ENCODE measurements at places on chromosomes 6 and 20.

GRCh38 chr20:22374066-22374465 is 210.3 kb downstream of the FOXA2 start:
- no peak for DNase-seq

- no peak for DNase-seq
Observed at GRCh38 chr20:44419131-44419844, 56.4 kb upstream of the TTPAL start.

GRCh38 chr6:4513561-4513960 is 262.6 kb upstream of the CDYL start:
- DNase-seq: no peak

DNA sequence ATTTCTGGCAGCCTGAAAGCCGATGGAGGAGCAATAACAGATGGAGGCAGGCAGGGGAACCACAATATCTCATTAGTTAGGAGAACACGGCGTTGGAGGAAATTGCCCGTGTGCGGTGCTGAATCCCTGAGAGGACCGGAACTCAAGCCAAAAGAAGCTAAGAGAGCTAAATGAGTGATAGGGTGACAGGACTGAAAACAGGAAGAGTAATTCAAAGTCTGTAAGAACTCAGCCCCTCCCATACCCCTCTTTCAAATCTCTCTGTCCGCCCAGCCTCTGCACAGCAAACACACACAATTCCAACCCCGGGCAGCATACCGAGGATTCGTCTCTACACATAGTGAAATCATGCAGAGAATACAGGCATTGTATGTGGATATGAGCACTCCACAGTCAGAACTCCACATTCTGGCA is 2.6 kb upstream of the IPCEF1 start:
- DNase-seq: no peak

DNA sequence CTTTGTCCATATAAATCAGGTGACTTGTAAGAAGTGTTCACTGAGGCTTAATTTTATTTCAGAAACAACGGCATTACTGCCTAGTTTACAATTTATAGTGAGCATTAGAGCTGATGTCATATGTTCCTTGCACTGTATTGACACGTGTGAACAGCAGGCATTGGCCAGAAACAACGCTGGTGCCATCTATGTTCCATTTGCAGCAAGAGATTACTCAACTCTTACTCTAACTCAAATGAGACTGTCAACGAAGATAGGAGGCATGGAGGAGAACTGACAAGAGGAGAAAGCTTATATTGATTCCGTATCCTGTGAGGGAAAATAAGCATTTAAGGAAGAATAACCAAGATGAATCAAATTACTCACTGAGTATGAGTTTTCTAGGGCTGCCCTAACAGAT is 48.4 kb downstream of the MTFR2 start:
- DNase-seq: no peak

GRCh38 chr20:50561379-50562078 is 51.3 kb downstream of the PTPN1 start:
- peak; percentile 29 for DNase-seq

DNA sequence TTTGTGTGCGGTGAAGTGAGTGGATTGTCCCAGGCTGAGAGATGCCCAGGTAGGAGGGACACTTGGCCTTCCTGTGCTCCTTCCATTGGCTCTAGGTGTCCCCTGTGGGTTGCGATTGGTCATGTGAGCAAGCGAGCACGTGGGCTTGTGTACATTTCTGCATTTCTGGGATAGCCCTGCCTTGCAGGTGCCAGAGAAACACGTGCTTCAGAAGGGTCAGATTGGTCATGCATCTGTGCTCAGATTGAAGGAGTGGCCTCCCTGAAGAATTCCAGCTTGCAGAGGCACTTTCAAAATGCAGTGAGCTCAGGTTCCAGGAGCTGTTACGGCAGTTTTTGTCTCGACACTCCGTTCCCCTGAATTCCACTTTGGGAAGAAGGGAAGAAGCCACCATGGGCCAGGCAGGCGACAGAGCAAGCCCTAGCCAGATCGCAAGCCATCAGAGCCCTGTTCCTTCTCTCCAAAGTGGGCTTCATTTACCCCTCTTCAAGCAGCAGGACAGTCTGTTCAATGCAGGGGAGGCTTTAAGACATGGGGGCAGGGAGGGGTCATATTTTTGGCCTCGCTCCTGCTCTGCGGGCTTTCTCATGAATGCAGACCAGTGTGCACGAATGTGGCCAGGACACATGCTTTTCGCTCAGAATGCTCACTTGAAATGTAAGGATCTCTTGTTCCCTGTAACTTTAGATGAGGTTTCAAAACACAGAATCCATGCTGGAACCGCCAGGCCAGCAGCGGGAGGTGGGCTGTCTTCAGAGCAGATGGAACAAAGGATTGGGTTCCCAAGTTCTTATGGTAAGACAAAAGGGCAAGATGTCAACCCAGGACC is 78.6 kb upstream of the AKAP12 start:
- DNase-seq: no peak

GRCh38 chr6:151004383-151005024 is 139.0 kb downstream of the MTHFD1L start:
- DNase-seq: no peak

GRCh38 chr20:43284486-43284885 is 94.8 kb upstream of the PTPRT start:
- DNase-seq: no peak

GRCh38 chr6:6176586-6177228 is 143.8 kb downstream of the F13A1 start:
- DNase-seq: no peak

GRCh38 chr6:4256969-4257368 is 121.6 kb upstream of the ECI2 start:
- DNase-seq: no peak

GRCh38 chr6:31355583-31355948 is 1.4 kb downstream of the HLA-B start:
- no peak for DNase-seq

DNA sequence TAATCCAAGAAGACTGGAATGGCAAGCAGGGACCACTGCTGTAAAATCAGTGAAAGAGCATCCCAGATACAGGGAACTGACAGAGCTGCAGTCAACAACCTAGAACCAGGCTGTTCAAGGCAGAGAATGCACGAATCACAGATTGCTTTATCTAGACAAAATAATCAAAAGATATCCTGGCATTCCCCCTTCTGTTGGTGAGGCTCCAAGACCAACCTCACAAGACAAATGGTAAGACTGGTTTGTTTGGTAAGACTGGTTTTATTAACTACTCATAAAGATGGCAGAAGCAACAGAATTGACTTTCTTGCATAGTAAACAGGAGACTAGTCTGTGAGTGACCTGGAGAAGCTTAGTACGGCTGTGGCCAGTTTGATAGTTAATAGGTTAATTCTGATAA is 88.8 kb upstream of the AHI1 start:
- DNase-seq: no peak

- DNase-seq: no peak
Observed at GRCh38 chr6:168128006-168128630, 49.1 kb upstream of the FRMD1 start.

DNA sequence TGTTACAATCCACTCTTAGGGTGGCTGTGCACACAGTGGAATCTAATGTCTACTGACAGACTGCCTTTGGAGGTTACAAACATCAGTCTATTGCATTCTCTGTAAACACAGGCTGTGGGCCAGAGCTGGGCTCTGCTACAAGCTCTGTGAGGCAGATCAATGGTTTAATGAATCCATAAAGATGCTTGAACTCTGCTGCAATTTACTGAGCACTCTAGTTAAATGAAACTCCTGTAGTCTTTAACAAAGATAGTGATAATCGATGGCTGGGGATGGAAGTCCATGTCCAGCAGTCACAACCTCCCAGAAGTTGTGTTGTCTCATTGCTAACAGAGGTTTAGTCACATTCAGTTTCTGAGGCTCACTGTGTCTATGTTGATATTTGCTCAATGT is 50.5 kb downstream of the SOBP start:
- DNase-seq: no peak

- DNase-seq: peak; percentile 50
Observed at GRCh38 chr6:111759331-111759835, 113.9 kb downstream of the FYN start.

GRCh38 chr6:129567374-129567773 is 142.6 kb downstream of the ARHGAP18 start:
- DNase-seq: no peak

GRCh38 chr6:112225691-112226090 is 28.7 kb downstream of the LAMA4 start:
- no peak for DNase-seq

DNA sequence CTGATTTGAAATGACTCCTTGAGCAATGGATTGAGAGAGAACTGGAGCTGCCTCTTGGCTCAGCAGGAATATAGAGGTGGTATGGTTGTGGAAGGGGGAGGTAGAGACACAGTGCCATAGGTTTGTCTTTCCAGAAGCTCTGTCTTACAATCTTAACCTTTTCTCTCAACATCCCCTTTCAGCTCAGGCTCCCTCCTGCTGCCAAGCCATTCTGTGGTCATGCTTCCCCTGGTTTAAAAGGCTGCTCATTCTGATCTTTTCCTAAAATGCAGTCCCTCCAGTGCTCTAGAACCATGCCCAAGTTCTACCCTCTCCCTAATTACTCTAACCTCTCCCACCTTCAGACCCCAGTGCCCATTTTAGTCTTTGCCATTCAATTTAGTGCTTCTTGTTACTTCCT is 517.9 kb upstream of the MARCKS start:
- DNase-seq: no peak

- DNase-seq: peak; percentile 59
Observed at GRCh38 chr20:1802385-1803060, 92.7 kb upstream of the SIRPA start.

DNA sequence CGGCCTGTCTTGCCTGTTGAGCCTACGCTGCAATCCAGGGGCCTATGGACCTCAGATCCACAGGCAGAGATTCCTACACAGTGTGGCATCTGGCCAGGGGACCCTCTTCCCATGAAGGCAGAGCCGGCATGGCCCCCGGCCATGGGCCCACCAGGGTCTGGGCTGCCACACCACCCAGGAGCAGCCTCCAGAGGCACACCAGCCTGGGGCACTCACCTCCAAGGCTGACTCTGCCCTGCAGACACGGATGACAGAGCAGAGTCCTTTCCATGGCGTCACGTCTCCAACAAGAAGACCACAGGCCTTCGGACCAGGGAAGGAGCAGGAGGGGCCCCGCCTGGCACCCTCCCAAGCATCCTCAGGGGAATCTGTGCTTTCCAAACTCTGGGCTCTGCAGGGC is 3.5 kb upstream of the HRH3 start:
- DNase-seq: no peak

DNA sequence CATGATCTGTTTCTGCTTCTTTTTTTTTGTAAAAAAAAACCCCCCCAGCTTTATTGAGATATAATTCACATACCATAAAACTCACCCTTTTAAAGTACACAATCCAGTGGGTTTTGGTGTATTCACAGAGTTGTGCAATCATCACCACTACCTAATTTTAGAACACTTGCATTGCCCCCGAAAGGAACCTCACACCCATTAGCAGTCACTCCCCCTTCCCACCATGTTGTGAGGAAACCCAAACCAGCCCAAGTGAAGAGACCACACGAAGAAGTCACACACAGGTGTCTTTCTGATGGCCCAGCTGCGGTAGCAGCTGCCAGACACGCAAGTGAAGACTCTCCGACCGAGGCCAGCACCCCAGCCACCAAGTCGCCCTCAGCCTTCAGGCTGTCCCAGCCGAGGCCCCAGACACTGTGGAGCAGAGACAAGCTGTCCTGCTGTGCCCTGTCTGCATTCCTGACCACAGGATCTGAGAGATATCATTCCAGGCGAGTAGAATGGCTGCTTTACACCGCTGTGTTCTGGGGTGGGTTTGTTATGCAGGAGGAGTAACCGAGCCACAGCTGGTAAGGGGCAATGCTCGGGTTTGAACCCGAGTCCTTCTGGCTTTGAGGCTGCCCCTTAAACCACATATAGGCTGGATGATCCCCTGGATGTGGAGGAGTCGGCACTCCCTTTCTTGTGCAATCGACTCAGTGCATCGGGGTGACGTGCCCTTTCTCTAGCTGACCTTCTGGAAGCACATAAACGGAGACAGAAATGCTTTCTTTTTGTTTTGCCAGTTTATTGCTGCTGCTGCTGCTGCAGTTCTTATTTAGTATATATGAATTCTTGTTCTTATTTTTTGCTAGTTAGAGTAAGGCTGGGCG is 59.1 kb upstream of the PTPN1 start:
- DNase-seq: peak; percentile 38

DNA sequence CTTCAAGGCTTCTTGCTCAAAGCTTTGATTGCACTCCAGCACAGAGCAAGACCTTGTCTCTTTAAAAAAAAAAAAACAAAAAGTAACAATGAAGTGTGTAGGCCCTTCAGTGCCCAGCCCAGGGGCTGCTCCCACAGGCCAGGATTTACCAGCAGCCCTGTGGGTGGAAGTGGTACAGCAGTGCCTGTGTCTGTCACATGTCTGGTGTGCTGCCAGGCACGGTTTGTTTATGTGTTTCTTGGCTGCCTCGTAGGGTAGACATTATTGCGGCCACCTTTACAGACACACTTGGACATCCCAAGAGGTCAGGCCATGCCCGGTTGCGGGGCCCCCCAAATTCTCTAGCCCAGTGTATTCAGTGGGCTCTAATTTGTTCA is 12.7 kb downstream of the DYNLRB1 start:
- no peak for DNase-seq

DNA sequence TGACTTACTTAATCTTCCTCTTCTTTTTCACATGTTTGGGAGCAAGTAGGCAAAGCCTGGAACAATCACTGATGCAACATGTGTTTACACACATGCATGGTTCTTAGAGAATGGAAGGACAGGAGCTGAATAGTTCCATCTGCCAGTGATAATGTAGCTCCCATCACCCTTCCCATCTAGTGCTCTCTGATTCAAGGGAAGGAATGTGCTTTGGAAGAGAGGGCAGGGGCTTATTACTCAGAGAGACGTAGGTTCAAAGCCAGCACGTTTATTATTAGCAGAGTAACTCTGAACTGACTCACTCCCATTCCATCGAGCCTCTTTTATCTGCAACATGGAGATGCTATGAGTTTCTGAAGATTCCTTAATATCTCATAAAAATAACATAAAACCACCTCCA is 211.9 kb downstream of the GMPR start:
- no peak for DNase-seq

GRCh38 chr20:48841875-48842529 is 14.2 kb upstream of the PREX1 start:
- DNase-seq: no peak

- no peak for DNase-seq
Observed at GRCh38 chr6:166463359-166464067, 80.8 kb upstream of the MPC1 start.

DNA sequence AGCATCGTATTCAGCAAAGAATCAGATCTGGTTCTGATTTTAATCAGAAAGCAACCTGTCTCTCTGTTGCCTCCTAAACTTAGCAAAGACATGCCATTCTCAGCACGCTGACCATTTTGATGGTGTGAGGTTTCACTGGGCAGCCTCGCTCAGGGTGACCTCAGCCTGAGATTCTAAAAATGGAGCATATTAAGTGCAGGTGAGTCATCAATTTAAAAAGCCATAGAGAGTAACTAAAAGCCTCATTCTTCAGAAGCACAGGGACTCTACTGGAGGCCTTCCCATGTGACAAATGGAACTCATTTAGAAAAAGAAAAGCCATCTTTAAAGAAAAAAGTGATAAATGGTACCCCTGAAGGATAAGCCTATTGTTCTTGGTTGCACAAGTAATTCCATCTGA is 91.3 kb downstream of the FILIP1 start:
- DNase-seq: no peak

All from stimulated activated naive CD8-positive, alpha-beta T cell treated with anti-CD3 and anti-CD28 coated beads, Interleukin-15, amount 100 ng/mL, for 72 hours (primary cell).